PC-3 (cell line): ENCODE measurements at places on chromosomes 7 and 10. TPM values are rescaled to one million over a fixed set of nuclear protein-coding genes. Genes with fewer than 3 reads are reported as not detected.

Gene PLPP4
- total RNA-seq = 5.0 and 10.7 TPM in 2 replicates

Gene STEAP4
- total RNA-seq = 1.2 and 1.7 TPM in 2 replicates

Gene MYH16
- 2.8 and 4.7 TPM in 2 replicates for total RNA-seq

Gene IFT22
- 27.1 and 32.8 TPM in 2 replicates for total RNA-seq

Gene NEBL
- 14.7 and 18.8 TPM in 2 replicates for total RNA-seq

Gene LGI1
- not detected in 2 replicates for total RNA-seq

Gene TRIM73
- 5.2 and 6.4 TPM in 2 replicates for total RNA-seq

Gene DENND2A
- 8.9 and 10.6 TPM in 2 replicates for total RNA-seq

Gene PTPN20
- 3.6 and 3.9 TPM in 2 replicates for total RNA-seq

Gene PPRC1
- 27.6 and 31.3 TPM in 2 replicates for total RNA-seq

Gene NOBOX
- not detected in 2 replicates for total RNA-seq

- no peak for DNase-seq
Measured at GRCh38 chr7:125122173-125122572, 192.5 kb upstream of the POT1 start.

- DNase-seq = no peak
Measured at GRCh38 chr10:73287441-73287840, 35.0 kb upstream of the MRPS16 start.

DNA sequence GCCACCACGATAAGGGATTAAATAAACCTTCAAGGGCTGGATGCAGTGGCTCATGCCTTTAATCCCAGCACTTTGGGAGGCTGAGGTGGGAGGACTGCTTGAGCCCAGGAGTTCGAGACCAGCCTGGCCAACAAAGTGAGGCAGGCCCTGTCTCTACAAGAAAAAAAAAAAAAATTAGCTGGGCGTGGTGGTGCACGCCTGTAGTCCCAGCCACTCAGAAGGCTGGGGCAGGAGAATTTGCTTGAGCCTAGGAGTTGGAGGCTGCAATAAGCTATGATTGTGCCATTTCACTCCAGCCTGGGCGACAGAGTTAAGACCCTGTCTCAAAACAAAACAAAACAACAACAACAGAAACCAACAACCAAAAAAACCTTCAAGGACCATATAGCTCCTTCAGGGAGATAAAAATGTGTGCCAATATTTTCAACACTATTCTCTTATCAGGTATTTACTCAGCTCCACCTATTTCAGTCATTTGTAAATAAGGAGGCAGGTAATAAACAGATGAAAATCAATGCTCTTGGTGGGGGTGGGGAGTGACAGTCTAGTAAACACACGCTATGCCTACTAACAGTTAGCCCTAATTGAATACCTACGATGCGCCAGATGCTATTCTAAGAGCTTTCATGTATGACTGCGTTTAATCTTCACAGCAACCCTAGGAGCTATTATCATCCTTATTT, 13.2 kb downstream of the BAIAP2L1 start:
- DNase-seq = no peak

GRCh38 chr7:95658676-95659075, 62.4 kb upstream of the PDK4 start:
- DNase-seq = no peak

DNA sequence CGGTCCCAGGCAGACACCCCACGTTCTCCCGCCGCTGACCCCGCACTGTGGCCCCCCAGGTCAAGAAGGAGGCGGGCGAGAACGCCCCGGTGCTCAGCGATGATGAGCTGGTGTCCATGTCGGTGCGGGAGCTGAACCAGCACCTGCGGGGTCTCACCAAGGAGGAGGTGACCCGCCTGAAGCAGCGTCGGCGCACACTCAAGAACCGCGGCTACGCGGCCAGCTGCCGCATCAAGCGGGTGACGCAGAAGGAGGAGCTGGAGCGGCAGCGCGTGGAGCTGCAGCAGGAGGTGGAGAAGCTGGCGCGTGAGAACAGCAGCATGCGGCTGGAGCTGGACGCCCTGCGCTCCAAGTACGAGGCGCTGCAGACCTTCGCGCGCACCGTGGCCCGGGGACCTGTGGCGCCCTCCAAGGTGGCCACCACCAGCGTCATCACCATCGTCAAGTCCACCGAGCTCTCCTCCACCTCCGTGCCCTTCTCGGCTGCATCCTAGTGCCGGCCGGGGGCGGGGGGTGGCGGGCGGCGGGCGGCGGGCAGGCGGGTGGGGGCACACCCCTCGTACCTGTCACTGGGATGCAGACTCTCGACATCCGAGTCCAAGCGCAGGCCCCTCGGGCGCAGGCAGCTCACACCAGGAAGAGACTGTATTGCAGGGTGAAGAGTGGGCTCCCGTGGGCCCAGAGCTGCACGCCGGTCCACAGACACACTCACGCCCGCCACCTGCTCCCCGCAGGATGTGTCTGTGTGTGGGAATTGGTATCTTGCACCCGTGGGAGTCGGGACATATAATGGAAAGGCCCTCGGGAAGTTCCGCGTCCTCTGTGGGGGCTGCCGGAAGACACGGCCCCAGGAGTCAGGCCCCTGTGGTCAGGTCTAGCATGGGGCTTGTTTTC, 9.6 kb downstream of the MAFK start:
- no peak for DNase-seq

GRCh38 chr10:63812501-63812900, 291.3 kb downstream of the REEP3 start:
- no peak for DNase-seq

DNA sequence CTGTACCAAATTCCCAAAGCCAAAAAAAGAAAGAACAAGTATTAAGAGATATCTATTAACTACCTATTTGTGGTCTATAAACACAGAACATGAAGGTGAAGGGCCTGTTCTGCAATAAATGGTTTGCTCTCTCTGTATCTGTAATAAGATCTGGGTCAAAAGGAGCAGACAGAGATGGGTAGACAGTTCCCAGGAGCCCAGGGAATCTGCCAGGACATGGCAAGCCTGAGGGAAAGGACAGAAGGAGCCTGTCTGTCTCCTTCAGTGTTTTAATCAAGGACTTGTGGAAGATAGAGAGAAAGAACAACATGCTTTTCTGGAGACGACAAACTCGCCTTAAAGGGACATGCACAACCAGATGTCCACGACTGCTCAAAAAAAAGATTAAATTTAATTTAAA, 165.7 kb downstream of the ELMO1 start:
- DNase-seq = no peak

- no peak for DNase-seq
Measured at GRCh38 chr7:80977751-80978150, 58.9 kb upstream of the SEMA3C start.

DNA sequence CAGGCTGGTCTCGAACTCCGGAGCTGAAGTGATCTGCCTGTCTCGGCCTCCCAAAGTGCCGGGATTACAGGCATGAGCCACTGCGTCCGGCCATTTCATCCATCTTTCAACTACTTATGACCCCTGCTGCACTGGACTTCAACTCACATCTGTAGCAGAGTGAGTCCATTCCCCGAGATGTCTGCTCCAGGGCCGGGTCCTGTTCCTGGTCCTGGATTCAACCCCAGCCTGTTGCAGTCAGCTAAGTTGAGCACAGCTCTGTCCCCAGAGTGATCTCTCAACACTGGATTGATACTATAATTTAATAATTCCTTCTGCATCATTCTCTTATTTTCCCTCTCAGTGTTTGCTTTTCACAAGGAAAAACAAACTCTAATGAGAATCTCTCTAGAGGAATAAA, 25.8 kb downstream of the PRTFDC1 start:
- DNase-seq = no peak

DNA sequence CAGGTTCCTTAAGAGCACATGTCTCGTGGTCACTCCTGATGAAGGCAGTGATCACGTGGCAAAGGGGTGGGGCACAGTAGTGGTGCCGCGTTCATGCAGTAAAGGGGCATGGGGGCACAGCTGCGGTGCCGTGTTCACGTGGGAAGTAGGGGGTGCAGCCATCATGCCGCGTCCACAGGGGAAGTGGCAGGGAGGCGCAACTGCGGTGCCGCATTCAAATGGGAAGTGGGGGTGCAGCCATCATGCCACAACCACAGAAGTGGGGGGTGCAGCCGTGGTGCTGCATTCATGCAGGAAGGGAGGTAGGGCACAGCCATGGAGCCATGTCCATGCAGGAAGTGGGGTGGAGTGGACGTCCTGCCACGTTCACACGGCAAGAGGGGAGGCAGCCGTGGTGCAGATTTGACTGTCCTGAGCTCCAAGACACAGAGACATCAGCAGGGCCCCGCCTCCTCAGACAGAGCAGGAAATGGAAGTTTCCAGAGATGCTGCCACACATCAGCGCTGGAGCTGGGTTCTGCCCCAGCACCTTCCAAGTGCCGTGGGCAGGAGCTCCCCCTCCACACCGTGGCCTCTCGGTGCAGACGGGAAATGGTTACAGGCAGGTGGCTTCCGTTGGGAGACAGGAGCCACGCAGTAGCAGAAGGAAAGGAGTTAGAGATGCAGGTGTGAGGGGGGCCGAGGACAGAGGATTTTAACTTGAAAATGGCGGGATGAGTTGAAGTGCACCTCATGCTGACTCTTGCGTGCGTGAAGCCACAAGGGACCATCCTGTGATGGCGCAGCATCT, 95.0 kb upstream of the DDC start:
- no peak for DNase-seq

GRCh38 chr7:149856583-149856982, 17.2 kb upstream of the ATP6V0E2 start:
- DNase-seq = no peak

DNA sequence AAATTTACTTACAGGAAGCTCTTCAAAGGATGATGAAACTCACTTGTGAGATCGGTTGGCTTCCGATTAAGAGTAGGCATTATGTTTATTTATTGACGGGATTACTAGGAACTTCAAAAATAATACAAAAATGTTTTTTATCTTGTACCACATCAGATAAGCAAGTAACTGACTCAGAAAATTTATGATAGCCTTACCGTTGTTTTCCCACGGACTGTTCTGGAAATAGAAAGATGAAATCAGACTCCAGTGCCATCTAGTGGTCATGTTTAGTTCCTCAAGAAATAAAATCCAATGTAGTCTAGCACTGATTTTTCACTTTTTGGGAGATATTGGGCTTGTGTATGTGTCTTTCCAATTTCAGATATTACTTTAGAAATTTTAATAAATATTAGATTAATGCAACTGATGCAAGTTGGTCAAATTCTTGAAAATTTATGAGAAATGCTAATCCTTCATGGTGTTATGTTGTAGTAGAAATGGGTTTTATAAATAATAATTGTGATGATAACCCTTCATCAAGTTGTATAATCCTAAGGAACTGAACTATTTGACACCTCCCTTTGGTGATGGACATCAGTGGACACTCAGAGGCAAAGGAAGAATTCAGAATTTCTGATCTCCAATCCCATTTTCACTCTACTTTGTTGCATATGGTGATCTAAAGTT, 168.8 kb downstream of the TMEM26 start:
- DNase-seq = peak; percentile 98

GRCh38 chr10:103072276-103072675, 120.8 kb downstream of the NT5C2 start:
- no peak for DNase-seq

- DNase-seq = no peak
Measured at GRCh38 chr10:80323311-80323710, 33.2 kb downstream of the DYDC1 start.

GRCh38 chr10:63114031-63114814, 18.9 kb upstream of the NRBF2 start:
- peak; percentile 87 for DNase-seq

- DNase-seq = no peak
Measured at GRCh38 chr7:55569797-55570196, 2.5 kb downstream of the VOPP1 start.

GRCh38 chr7:55568613-55569268, 3.6 kb downstream of the VOPP1 start:
- no peak for DNase-seq

- DNase-seq = peak; percentile 41
Measured at GRCh38 chr10:22824520-22824919, 103.3 kb upstream of the ARMC3 start.
